ENCODE measurements at places on chromosomes 3 and 15.

GRCh38 chr3:55367384-55367783 lies 119.7 kb downstream of the WNT5A start:
- DNase-seq: no peak

- no peak for DNase-seq
Measured at GRCh38 chr3:10299175-10299574, 6.4 kb upstream of the GHRL start.

DNA sequence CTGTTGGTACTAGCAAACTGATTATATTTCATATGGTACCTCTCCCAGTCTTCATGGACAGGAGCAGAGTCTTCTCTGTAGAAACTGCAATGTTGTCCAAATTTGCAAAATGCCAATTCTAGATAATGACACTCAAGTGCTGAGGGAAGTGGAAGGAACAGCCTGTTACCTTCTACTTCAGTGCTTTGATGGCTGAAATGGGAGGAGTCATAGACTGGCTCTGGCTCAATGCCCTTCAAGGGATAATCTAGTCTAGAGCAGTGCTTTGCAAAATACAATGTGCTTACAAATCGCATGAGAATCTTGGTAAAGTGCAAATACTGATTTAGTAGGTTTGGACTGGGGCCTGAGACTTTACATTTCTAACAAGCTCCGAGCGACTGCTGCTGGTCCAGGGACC lies 51.7 kb upstream of the ACP3 start:
- DNase-seq: no peak

DNA sequence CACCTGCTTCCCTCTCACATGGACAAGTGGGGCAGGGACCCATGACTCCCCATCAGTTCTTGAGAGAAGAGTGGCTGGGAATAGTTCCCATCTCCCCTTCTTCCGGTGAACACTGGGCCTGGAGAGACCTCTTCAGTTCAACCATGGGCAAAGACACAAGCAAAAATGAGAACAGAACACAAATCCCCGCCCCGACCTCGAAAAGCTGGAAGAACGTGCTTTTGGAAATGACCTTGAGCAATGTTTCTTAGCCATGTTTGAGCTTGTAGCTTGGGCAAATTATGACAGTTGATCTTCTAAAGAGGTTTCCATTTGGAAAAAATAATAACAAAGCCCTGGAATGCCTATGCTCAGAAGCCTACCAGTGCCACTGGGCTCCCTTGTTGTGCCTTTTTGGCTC lies 59.0 kb downstream of the FAM174B start:
- DNase-seq: no peak

DNA sequence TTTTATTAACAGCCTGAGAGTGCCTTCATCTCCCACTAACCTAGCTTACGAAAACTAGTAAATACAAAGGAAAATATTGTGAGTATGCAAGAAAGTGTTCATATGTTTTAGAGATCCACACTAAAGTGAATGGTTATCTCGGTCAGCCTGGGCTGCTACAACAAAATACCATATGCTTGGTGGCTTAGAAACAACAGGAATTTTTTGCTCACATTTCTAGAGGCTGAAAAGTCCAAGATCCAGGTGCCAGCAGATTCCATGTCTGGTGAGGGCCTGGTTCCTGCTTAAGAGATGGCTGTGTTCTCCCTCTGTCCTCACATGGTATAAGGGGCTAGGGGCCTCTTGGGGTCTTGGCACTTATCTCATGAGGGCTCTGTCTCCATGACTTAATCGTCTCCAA lies 20.5 kb upstream of the SLC30A4 start:
- no peak for DNase-seq

DNA sequence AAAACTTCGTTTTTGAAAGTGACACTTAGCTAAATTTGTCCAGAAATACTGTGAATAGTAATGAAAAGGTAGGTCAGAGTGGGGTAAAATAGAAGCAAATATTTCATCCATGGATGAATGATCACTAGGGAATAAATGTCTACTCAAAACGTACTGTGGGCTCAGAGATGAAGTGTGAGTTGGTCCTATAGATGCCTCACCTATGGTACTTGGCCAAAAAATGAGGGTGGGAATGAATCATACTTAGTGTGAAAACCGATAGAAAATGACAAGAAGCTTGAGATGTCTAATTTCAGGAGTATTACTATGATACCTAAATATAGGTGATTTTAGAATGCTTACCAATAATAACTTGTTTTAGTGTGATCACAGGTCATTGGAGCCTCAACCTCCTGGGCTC lies 155.9 kb downstream of the GMNC start:
- DNase-seq: no peak

DNA sequence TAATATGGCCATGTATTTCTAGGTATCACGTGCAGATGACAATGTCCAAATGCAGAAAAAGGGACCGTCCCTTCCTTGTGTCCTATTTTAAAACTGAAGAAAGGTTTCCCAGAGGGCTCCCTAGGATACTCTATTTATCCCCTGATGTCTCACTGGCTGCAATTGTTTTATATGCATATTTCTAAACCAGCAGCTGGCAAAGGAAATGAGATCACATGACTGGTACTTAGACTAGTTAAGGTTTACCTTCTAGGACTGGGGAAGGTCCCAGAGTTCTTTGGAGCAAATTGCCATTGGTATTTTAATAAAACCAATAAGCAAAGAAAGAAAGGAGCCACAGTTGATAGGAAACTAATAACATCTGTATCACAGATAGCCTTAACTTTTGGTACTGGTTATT lies 29.5 kb downstream of the GTF2E1 start:
- DNase-seq: no peak

DNA sequence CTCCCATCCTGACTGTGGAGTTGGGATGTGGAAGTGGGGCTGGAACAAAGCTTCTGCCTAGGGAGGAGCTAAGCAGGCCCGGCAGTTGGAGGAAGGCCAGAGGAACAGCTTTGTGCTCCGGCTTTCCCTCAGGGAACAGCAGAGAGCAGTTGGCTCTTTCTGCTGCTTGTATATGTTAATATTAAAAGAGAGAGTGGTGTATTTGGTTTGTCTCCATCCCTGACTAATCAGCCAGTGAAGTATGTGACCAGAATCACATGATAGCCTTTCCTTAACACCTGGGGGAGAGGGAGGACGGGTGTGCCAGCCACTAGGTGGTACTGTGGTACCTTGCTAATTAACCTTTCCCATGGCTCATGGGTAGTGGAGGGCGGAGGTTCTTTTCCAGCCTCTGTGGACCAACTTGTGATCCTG lies 10.0 kb downstream of the EIF2B5 start:
- DNase-seq: no peak

DNA sequence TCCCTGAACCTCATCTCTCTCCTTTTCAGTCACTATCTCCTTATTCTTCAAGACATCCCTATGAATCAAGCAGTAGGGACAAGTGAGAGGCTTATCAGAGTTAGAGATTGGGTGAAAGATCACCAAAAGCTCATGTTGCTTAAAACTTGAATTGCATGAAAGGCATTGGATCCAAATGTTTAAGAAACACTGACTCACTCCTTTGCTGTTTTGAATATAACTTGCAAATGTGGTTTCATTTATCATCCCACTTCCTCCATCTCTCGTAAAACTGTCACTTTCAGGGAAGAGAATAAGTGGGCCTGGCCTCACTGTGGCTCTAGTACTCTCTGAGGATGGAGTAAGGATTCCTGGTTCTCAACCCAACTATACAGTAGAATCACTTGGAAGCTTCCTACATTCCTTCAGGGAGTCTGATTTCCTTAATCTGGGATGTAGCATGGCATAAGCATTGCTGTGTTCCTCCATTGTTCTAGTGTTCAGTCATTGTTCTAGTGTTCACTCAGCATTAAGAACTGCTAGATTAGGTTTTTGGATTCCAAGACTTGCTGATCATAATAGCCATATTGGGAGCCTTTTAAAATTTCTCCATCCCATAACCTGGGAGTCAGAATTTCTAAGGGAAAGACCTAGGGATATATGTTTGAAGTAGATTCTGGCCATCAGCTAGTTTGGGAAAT lies 171.8 kb downstream of the TMEM108 start:
- DNase-seq: peak; percentile 13

DNA sequence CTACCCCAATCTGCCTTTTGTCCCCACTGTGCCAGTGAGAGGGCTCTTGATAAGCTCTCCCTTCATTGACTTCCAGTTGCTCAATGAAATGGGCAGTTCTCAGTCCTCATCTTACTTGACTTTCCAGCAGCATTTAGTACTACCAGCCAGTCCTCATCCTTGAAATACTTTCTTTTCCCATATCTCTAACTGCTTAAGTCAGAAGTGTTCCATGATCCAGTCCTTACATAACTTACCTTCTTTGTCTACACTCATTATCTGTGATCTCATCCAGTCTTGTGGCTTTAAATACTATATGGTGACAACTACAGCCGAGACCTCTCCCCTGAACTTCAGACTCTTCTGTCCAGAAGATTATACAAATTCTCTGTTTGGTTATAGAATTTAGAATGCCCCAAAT lies 28.7 kb downstream of the RARRES1 start:
- DNase-seq: no peak

DNA sequence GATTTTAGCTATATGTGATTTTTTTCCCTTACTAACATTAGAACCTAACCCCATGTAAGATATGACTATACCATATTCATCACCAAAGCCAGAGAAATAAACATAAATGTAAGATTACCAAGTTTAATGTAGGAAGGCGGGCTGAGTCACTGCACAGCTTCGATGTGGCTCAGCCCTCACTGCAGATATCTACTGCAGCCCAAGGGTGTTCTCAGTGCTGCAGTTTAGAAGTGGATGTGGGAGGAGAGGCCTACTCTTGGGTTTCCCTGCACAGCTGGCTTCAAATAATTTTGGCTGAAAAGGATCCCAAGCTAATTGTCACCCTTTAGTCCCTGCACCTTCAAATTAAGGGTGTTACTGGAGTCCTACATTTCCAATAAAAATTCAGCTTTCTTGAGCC lies 9.3 kb downstream of the ARPP19 start:
- DNase-seq: no peak

DNA sequence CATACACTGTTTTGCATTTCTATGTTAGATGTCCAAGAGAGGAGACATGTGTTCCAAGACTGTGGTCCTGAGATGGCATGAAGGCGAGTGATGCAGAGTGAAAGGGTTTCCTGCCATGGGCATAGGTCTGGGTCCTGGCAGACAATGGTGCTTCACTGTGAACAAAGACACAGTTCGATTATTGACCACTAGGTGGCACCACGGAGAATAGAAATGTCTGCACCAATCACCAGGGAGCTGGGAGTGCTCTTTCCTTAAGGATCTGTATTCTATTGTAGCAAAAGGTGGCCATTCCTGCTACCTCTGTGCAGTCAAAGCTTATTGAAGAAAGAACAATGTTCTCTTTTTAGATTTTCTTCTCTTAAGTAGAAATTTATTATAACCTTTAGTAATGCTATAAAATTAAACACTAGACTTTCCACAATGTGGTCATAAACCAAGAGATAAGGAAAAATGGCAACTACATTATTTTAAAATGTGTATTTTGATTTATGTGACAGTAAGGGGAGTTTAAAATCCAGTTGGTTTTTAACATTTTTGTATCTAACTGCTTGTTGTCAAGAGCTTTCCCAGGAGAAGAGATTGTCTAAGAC lies 88.7 kb downstream of the GABRG3 start:
- DNase-seq: no peak

DNA sequence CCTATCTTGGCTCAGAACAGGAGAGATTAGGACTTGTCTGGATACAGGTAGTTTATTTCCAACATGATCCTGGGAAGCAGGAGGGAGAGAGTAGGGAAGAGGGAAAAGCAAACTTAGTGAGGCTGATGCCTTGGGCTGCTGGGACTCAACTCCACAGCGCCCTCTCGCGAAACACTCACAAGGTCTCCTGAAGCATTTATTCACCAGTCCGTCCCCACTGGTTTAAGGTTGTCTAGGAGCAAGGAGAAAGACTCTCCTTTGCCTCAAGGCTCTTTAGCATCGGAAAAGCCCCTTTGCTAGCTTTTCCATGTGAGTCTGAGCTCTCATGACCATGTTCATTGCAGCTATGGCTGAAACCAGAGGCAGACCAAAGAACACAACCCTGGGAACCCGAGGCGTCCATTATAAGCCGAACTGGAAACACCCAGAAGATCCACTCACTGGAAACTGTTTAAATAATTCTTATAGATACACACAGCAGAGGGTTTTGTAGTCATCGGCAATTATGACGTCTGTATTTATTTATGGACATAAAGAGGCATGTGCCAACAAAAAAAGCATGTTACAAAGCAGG lies 244.5 kb downstream of the CD47 start:
- no peak for DNase-seq

GRCh38 chr15:38652998-38653397 lies 88.4 kb upstream of the RASGRP1 start:
- DNase-seq: no peak

DNA sequence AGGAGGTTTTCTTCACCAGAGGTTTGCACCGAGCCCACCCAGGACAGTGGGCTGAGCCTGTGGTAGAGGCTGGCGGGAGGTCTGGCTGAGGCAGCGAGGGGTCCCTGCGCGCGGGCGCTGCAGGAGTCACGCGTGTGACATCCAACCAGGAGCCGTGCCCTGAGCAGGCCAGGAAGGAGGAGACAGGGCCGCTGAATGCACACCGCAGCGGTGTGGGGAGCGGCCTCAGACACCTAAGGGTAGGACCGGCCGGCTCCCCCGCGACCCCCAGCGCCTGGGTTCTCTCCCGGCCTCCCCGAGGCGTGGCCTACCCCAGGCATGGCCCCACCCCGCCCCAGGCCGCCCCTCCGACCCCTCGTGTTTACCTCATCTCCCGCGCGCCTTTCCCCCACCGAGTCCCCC lies 412 bp downstream of the SLC41A3 start:
- DNase-seq: no peak

- no peak for DNase-seq
Measured at GRCh38 chr3:147394884-147395225, 11.5 kb downstream of the ZIC4 start.

DNA sequence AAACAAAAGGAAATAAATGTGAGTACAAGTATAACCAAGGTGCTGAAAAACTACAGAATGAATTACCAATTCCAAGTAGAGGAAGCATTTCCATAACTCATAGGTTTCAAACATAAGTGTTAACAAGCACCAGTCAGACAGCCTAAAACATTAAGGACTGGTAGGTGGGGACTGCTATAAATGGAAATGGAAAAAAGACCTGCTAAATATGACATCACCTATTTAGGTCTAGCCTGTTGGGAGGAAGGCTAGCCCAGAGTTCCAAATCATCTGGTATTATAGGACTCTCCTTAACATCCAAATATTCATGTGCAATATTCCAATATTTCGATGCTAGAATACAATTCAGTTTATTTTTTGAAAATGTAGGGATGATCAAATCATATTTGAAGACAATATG lies 560.0 kb downstream of the ROBO2 start:
- no peak for DNase-seq

GRCh38 chr3:16982460-16982859 lies 97.7 kb downstream of the PLCL2 start:
- no peak for DNase-seq

GRCh38 chr3:28575100-28575745 lies 226.6 kb upstream of the AZI2 start:
- no peak for DNase-seq

- no peak for DNase-seq
Measured at GRCh38 chr3:138434875-138435772, 708 bp downstream of the ESYT3 start.

Data from GM12878 (cell line).